ENCODE measurements at places on chromosomes 12 and 14. TPM values are rescaled to one million over a fixed set of nuclear protein-coding genes. Genes with fewer than 3 reads are reported as not detected.

Gene GLS2
- 0.27 TPM for total RNA-seq

Gene CLEC14A
- not detected for total RNA-seq

Gene SIX6
- total RNA-seq: not detected

Gene CPNE6
- not detected for total RNA-seq

Gene SIX1
- total RNA-seq: 4.8 TPM

Gene SAMD15
- 2.2 TPM for total RNA-seq

Gene AMDHD1
- 2.2 TPM for total RNA-seq

Gene DLK1
- total RNA-seq: 0.42 TPM

Gene BMP4
- total RNA-seq: 2.2 TPM

Gene SIRT4
- 1.6 TPM for total RNA-seq

Gene SLCO1C1
- not detected for total RNA-seq

Gene ZFHX2
- total RNA-seq: 1.5 TPM

Gene RIN3
- total RNA-seq: 26.1 TPM

Gene LALBA
- total RNA-seq: not detected

Gene DNAJC22
- 21.5 TPM for total RNA-seq

Gene MAP4K5
- 46.1 TPM for total RNA-seq

Gene RPS29
- 4,971 TPM for total RNA-seq

Gene MYF6
- total RNA-seq: not detected

Gene C2CD5
- total RNA-seq: 14.1 TPM

Gene TAS2R20
- total RNA-seq: 0.30 TPM

Gene C12orf76
- 6.0 TPM for total RNA-seq

Gene DEGS2
- 1.6 TPM for total RNA-seq

Gene CFAP54
- 1.6 TPM for total RNA-seq

Gene CLEC4D
- total RNA-seq: not detected
